Right lobe of liver (tissue), 6 donors: ENCODE measurements at places on chromosomes 5 and 9. TPM values are rescaled to one million over a fixed set of nuclear protein-coding genes. Genes with fewer than 3 reads are reported as not detected.
A peak's percentile ranks its signal among the peaks of the same experiment; 100 is the strongest.

Gene PCDHGA12
- total RNA-seq: 1.6 TPM

Gene SAXO1
- total RNA-seq: not detected

Gene AQP7
- total RNA-seq: 18.2 TPM

Gene RNF183
- not detected for total RNA-seq

Gene SLC35D2
- total RNA-seq: 36.5 TPM

Gene CAMK4
- total RNA-seq: 0.86 TPM

DNA sequence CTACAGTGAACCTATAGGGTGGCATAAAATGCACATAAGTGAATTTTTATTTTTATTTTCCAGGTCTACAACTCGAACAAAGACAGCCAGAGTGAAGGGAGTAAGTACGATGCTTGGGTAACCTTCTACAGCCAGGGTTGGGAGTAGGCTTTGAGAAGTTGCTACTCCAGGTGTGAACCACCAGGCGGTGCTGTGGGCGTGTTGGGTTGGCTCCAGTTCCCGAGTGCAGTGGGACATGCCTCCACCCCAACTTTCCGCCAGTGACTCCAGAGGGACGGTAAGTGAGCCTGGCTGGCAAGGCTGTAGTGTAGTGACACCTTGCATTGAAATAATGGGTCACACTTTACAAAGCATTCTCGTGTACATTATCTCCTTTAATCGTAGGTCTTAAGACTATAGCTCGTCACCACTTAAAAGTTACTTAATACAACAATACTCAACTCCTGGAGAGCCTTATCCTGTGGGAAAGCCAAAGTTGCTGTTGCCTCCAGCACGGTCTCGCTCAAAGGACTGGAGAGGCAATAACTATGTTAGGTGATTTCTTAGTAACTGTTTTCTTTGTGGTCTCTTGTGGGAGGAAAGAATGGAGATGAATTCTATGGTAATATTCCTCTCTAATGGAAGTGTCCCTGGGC lies 244.0 kb downstream of the ARHGAP26 start:
- H3K4me1 ChIP-seq: no peaks in the 10 kb centered on the region
- no peak overlapping the region for H3K4me3 ChIP-seq
- H3K27me3 ChIP-seq: no peaks in the 10 kb centered on the region
- no peaks in the 10 kb centered on the region for H3K36me3 ChIP-seq
- no peak for DNase-seq

DNA sequence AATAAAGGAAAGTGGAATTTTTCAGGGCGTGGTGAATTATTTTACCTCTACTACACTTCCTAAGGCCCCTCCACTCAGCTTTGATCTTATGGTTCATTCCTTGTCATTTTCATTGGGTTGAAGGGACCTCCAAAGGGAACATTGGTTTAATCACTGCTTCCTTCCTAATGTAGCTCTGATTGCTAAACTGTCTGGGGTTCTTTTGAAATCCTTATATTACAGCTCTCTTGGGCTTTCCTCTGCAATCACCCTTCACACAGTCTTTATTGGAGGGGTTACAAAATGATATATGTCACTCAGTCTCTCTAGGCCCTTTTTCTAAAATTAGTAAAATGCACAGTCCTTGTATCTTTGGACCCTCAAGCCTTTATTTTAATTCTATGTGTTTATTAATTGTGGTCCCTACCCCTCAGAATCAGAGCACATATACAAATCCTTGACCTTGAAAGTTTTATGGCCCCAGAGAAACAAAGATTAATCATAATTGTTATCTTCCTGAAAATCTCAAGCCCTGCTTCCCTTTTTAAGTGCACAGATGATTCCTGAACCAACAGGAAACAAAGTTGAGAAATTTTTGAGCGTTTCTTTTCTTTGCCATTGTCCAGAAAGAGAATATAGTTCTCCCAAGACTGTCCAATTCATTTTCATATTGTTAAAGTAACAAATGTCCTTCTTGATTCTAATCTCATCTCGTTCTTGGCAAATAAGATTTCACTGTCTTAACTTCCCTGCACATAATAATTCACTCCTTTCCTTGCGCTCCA lies 330.0 kb downstream of the ARRDC3 start:
- H3K4me1 ChIP-seq: no peaks in the 10 kb centered on the region
- DNase-seq: no peak
- H3K27ac ChIP-seq: no peak overlapping the region

GRCh38 chr5:133995883-133996563 lies 8.8 kb downstream of the VDAC1 start:
- H3K4me1 ChIP-seq: peaks cover 49% of the 10 kb centered on the region
- no peaks in the 10 kb centered on the region for H3K27me3 ChIP-seq
- DNase-seq: no peak
- no peak overlapping the region for H3K4me3 ChIP-seq
- no peak overlapping the region for H3K27ac ChIP-seq

GRCh38 chr9:104775574-104775936 lies 11.6 kb downstream of the NIPSNAP3B start:
- no peaks in the 10 kb centered on the region for H3K36me3 ChIP-seq
- H3K27me3 ChIP-seq: no peaks in the 10 kb centered on the region
- no peaks in the 10 kb centered on the region for H3K4me1 ChIP-seq

GRCh38 chr5:27208051-27208450 lies 169.7 kb upstream of the CDH9 start:
- H3K27me3 ChIP-seq: no peaks in the 10 kb centered on the region
- no peaks in the 10 kb centered on the region for H3K4me1 ChIP-seq
- H3K36me3 ChIP-seq: no peaks in the 10 kb centered on the region
- H3K4me3 ChIP-seq: no peak overlapping the region
- DNase-seq: no peak

GRCh38 chr5:170393235-170393634 lies 4.1 kb upstream of the KCNMB1 start:
- no peak overlapping the region for H3K4me3 ChIP-seq
- DNase-seq: no peak

- DNase-seq: no peak
- peak overlapping the region; percentile 44 for H3K27ac ChIP-seq
- H3K4me1 ChIP-seq: no peaks in the 10 kb centered on the region
- no peak overlapping the region for H3K4me3 ChIP-seq
- no peaks in the 10 kb centered on the region for H3K27me3 ChIP-seq
These were observed 9.3 kb upstream of the PFDN1 start for GRCh38 chr5:140312067-140312790.

- no peaks in the 10 kb centered on the region for H3K36me3 ChIP-seq
- H3K4me3 ChIP-seq: no peak overlapping the region
- no peaks in the 10 kb centered on the region for H3K27me3 ChIP-seq
These were observed 11.8 kb upstream of the SEMA5A start for GRCh38 chr5:9557696-9558095.

DNA sequence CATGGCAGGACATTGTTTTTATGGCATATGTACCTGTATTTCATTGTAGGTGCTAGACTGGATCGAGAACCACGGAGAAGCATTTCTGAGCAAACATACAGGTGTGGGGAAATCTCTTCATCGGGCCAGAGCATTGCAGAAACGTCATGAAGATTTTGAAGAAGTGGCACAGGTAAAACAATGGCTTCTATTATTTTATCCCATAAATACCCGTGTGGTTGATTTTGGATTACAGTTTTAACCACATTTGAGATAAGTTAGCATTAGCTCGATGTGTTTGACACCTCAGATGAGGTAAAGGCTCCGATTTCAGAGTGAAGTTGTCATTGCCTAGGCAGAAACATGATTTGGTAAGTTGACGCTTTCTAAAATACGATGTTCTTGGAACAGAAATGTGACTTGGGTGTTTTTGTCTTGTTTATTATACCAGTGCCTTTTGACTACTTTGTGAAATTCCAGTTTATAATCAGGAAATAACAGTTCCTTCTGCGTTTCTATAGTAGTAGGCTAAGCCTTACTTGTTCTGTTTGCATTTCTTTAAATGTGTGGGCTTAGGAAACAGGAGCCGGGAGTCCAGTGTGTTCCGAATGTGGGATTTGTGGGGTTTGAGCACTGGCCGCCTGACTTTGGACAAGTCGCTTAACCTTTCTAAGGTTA lies 187.7 kb downstream of the TRIO start:
- H3K36me3 ChIP-seq: peaks cover 39% of the 10 kb centered on the region
- H3K4me1 ChIP-seq: no peaks in the 10 kb centered on the region
- H3K27ac ChIP-seq: no peak overlapping the region
- no peak for DNase-seq
- no peak overlapping the region for H3K4me3 ChIP-seq
- H3K27me3 ChIP-seq: no peaks in the 10 kb centered on the region

DNA sequence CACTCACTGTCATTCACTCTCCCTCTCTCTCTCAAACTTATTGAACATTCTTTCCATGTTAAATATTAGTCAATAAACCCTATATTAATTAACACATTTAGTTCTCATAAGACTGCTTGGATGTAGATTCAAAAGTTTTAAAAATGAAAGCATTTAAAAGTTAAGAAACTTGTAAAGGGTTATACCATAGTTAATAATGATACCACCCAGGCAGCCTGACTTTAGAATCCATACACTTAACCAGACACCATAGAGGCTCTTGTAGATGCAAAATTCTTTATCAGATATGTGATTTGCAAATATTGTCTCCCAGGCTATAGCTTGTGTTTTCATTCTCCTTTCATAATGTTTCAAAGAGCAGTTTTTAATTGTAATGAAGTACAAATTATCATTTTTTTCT lies 335.8 kb upstream of the ACTBL2 start:
- H3K36me3 ChIP-seq: no peaks in the 10 kb centered on the region
- no peaks in the 10 kb centered on the region for H3K27me3 ChIP-seq
- no peaks in the 10 kb centered on the region for H3K4me1 ChIP-seq
- no peak for DNase-seq

- H3K27ac ChIP-seq: no peak overlapping the region
- no peak for DNase-seq
- no peaks in the 10 kb centered on the region for H3K36me3 ChIP-seq
- H3K4me3 ChIP-seq: no peak overlapping the region
- H3K27me3 ChIP-seq: no peaks in the 10 kb centered on the region
These were observed 48.6 kb upstream of the GDNF start for GRCh38 chr5:37888476-37888875.

DNA sequence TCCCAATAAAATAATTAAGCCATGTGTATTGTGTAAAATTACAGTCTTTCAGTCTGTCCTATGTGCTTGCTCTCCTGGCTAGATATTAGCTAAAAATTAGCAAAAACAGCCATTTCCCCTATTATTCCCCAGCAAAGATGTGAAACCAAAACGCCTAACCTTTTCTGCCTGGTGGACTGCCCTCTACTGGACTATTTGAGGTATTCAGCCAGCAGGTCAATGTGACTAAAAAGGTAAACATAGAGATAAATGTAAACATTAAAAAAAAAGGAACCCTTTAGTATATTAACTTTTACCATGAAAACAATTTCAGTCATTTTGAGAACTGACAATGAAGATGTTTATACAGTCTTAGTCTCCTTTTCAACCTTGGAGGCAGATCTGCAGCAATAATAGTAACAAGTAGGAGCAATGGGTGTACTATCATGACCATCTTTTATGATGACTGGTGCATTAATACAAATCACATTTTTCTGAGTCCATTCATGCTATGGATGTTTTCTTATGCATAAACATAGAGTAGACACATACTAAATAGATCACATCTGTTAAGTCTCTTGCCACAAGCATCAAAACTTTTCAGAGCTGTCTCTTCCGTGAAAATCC lies 10.1 kb downstream of the ATG12 start:
- peaks cover 27% of the 10 kb centered on the region for H3K36me3 ChIP-seq
- no peak overlapping the region for H3K4me3 ChIP-seq
- no peak overlapping the region for H3K27ac ChIP-seq
- H3K4me1 ChIP-seq: no peaks in the 10 kb centered on the region
- DNase-seq: no peak

GRCh38 chr5:178256746-178257145 lies 24.1 kb upstream of the PHYKPL start:
- no peak overlapping the region for H3K4me3 ChIP-seq
- no peaks in the 10 kb centered on the region for H3K36me3 ChIP-seq
- H3K27ac ChIP-seq: no peak overlapping the region
- no peaks in the 10 kb centered on the region for H3K27me3 ChIP-seq
- DNase-seq: no peak
- no peaks in the 10 kb centered on the region for H3K4me1 ChIP-seq

DNA sequence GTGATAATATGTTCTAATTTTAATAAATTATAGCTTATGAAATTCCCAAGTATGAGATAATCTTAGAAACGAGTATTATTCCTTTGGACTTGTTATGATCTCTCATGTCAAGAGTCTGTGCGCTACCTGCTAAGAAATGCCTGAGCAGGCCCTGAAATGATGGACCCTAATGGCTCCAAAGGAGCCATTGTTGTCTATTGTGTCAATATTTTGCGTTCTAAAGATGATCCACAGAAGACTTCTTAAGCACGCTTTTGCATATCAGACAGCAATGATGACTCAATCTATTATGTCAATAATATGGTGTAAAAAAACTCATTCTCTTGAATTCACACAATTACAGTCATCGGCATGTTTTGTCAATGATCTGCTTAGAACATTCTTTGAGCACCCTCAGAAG lies 306.1 kb downstream of the KIAA0825 start:
- H3K4me3 ChIP-seq: no peak overlapping the region
- no peak overlapping the region for H3K27ac ChIP-seq
- H3K4me1 ChIP-seq: no peaks in the 10 kb centered on the region
- H3K36me3 ChIP-seq: no peaks in the 10 kb centered on the region
- H3K27me3 ChIP-seq: no peaks in the 10 kb centered on the region

DNA sequence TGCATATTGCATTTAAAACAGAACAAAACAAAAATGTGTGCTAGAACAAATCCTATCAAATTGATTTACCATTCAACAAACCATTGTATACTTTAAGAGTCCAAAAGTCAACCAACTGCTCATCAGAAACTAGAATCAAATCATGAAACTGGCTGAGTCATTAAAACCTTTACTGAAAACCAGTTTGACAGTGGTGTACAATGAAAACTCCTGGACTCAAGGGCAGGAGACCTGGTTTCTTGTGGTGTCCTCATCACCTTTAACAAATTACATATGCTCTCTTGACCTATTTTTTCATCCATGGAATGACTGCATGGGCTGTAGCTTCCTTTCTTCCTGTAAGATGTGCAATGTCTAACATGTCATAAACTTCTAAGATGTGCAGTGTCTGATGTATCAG lies 315.3 kb upstream of the SLC30A5 start:
- H3K36me3 ChIP-seq: no peaks in the 10 kb centered on the region
- H3K4me3 ChIP-seq: no peak overlapping the region
- H3K27me3 ChIP-seq: no peaks in the 10 kb centered on the region
- H3K27ac ChIP-seq: no peak overlapping the region

- peaks cover 4% of the 10 kb centered on the region for H3K27me3 ChIP-seq
- no peak for DNase-seq
- H3K27ac ChIP-seq: no peak overlapping the region
- H3K4me1 ChIP-seq: peaks cover 13% of the 10 kb centered on the region
These were observed 526 bp upstream of the STXBP1 start for GRCh38 chr9:127611603-127611898.

DNA sequence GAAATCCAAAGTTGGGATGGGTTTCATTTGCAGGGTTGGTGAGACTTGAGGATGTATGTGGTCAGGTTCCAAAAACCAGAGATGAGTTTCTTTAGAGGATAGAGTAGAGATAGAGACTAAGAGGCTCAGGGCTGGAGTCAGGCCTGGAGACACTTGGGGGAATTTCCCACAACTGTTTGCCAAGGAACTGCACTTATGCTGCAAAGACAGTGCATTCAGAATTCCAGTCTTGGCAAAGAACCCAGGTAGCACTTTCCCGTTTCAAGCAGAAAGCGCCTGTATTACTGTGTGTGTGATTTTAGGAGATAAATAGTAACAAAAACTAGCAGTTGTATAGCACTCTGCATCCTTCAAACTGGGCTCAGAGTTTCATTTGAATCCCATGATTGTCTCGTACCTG lies 55.4 kb downstream of the SNCAIP start:
- no peaks in the 10 kb centered on the region for H3K4me1 ChIP-seq
- no peak overlapping the region for H3K4me3 ChIP-seq
- DNase-seq: no peak
- no peaks in the 10 kb centered on the region for H3K27me3 ChIP-seq
- H3K36me3 ChIP-seq: no peaks in the 10 kb centered on the region
- H3K27ac ChIP-seq: no peak overlapping the region

GRCh38 chr9:129250786-129251185 lies 72.7 kb upstream of the IER5L start:
- no peak overlapping the region for H3K4me3 ChIP-seq
- no peaks in the 10 kb centered on the region for H3K4me1 ChIP-seq
- no peak overlapping the region for H3K27ac ChIP-seq
- no peaks in the 10 kb centered on the region for H3K27me3 ChIP-seq
- H3K36me3 ChIP-seq: no peaks in the 10 kb centered on the region
- DNase-seq: no peak
